ENCODE measurements at places on chromosomes 1 and 21.

DNA sequence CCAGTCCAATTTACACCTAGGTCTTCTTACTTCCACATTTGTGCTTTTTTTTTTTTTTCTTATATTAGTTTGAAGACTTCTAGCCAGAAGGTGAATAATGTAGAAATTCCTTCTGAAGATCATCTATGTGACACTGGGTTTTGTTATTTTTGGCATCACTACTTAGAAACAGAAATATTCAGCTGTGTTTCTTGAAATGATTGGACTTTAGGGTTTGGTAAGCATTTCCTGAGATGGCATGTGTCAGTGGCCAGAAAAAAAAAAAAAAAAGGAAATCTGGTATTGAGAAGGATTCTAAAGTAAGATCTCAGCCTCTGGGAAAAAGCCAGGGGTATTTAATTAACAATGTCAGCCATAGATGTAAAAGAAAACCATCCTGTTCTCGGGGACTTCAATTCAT, 43.4 kb upstream of the LRRC8C start:
- DNase-seq: peak; percentile 56

DNA sequence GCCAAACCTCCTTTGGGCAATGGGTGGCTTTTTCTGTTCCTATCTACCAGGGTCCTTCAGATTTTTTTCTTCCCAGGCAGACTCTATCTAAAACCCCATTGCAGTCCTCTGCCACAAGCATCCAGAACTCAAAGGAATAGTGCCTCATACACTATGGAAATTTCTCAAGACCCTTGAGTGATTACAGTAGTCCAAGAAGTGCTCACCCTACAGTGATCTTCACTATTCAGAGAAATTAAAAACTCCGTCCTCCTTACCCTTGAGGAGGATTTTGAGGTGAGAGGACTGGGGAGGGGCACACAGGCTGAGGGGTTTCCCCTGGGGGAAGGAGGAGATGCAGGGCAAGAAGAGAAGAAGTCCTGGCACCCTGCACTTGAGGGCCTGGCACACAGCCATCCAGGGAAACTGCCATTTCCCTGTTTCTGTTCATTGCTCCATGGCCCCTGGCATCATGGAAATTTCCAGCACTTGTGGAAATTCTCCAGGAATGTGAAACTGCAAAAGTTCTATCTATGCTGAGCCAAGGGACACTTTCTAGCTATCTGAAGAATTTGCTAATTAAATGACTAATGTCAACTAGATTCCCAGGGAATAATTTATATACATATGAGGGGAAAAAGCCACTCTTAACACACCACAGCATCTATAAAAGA, 102.5 kb upstream of the ATP1B1 start:
- DNase-seq: peak; percentile 43

- no peak for DNase-seq
These were observed 81.3 kb upstream of the DUSP10 start for GRCh38 chr1:221823149-221823548.

- peak; percentile 42 for DNase-seq
These were observed 357.9 kb upstream of the USP24 start for GRCh38 chr1:55572878-55573734.

GRCh38 chr1:223515421-223515820, 122.2 kb downstream of the CCDC185 start:
- no peak for DNase-seq

DNA sequence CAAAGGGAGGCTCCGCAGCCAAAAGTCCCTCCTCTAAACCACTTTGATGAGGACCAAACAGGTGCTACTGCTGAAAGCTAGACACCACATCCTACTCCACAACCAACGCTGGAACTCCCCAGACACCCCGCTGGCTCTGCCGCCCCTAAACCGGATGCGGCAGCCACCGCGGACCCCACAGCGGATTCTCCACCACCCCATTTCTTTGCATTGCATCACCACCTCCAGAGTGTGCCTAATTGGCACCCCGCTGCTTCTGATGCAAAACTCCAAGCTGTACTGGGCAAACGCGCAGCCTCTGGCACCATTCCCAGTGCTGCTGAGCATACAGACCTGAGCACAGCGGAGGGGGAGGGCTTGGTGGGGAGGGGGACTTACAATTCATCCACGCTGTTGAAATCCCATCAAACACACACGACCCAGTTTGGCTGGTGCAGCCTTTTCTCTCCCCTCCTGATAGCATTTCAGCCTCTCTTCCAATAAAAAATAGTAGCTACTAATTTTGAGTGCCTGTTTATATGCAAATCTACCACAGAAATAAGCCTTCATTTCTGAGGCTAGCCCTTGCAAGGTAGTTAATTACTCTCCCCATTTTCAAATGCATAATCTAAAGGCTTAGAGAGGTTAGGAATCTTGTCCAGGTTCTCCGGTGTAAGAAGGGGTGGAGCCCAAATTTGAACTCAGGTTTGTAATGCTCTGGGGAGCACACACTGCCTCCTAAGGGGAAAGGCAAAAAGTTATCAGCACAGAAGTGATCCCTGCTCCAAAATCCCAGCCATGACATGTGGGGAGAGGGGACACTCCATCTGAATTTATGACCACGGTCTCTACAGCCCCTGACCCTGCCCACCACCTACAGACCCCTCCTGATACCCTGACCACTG, 12.2 kb upstream of the RGS16 start:
- peak; percentile 76 for DNase-seq
